MG63 (cell line): ENCODE measurements at places on chromosomes 16 and 17. TPM values are rescaled to one million over a fixed set of nuclear protein-coding genes. Genes with fewer than 3 reads are reported as not detected.

DNA sequence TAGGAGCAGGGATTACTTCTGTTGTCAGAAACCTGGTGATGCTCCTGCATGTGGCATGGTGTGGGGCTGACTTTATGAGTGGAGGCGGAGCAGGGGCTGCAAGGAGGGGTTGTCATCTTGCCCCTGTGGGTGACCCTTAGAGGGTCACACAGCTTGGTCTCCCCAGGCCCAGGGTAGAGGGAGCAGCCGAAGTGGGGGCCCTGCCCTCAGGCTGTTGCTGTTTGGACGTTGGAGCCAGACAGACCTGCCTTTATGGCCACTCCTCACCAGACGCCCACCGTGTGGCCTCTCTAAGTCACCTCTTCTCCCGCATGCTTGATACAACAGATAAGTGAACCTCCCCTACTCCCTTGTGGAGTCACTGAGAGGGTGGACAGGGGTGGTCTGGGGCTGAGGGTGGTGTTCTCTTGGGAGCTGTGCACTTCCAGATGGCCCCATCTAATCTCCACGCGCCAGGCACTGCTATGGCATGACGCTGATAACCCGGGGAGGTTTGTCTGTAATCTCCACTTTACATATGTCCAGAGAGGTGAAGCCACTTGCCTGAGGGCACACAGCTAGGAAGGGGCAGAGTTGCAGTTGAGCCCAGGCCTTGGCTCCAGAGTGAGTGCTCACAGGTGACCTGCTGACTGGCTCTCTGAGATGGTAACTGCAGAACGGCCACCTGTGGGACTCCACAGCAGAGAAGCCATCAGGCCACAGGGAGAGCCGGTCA, 10.0 kb downstream of the MAP2K3 start:
- no peak for DNase-seq

DNA sequence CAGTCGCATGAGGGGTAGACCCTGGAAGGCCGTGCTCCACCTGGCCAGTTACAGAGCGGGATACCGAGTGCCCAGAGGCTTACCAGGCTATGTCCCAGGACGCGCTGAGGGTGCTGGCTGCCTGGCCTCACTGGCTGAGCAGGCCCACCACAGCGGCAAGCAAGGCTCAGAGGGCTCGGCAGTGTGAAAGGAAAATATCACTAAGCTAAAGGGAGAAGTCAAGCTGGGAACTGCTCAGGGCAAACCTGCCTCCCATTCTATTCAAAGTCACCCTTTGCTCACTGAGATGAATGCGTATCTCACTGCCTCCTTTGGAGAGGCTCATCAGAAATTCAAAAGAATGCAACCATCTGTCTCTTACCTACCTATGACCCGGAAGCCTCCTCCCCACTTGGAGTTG, 37.4 kb downstream of the CCDC57 start:
- DNase-seq: no peak

DNA sequence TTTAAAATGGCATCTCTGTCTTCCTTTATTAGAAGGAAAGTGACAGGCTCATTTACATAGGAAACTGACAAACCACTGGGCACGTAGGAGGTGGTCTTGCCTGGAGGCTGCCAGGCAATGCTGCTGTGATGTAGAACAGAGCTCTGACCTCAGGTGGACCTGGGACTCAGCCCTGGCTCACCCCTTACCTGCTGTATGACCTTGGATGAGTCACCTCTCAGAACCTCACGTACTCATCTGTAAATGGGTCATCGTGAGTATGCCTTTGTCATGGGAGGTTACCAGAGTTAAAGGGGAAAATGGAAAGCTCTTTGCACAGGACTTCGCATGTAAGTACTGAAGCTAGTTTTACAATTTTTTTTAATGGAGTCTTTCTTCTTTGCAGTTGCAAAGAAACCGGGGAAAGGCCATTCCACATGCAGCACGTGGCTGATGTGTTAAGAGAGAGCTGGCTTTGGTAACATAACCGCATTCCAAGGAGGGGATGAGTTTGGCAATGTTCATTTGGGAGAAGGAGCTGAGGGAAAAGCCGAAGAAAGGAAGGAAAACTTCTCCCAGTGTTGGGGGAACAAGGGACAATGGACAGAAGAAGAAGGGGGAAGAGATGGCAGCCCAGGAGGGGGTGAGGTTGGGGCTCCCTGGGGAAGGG, 37.4 kb upstream of the LONP2 start:
- DNase-seq: peak; percentile 12

DNA sequence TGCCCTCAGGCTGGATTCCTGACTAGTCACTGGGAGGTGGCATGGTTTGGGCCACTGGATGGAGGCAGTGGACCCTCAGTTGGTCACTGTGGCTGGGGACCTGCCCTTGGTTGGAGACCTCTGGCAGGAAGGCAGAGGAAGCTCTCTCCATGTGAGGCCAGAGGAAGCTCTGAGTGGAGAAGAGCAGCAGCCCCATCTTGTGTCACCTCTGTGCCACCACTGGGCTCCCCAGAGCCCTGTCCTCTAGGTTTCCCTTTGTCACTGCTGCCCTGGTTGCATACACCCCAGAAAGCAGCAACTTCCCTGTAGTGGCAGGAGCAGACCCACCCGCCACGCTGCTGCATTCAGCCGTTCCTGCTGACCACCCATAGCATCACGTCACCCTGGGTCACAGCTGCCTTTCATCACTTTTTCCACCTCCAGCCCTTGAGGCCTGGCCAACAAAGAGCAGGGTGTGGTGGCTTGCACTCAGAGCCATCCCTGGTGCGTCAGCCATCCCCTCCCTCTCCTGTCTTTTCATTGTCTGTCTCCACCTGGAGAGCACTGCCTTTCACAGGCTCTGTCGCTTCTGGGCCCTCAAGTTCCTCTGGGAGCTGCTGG, 11.9 kb downstream of the CTRL start:
- no peak for DNase-seq

AANAT gene
- total RNA-seq: not detected in 2 replicates

PRSS21 gene
- 5.8 and 11.9 TPM in 2 replicates for total RNA-seq
